MG63 (cell line): ENCODE measurements at places on chromosomes 3 and 15. TPM values are rescaled to one million over a fixed set of nuclear protein-coding genes. Genes with fewer than 3 reads are reported as not detected.

Gene SPESP1
- total RNA-seq = not detected in 2 replicates

Gene FAM3D
- total RNA-seq = not detected in 2 replicates

GRCh38 chr15:81433462-81433861, 59.4 kb upstream of the TMC3 start:
- DNase-seq = no peak

GRCh38 chr3:148146947-148147826, 550.5 kb upstream of the AGTR1 start:
- DNase-seq = peak; percentile 45

DNA sequence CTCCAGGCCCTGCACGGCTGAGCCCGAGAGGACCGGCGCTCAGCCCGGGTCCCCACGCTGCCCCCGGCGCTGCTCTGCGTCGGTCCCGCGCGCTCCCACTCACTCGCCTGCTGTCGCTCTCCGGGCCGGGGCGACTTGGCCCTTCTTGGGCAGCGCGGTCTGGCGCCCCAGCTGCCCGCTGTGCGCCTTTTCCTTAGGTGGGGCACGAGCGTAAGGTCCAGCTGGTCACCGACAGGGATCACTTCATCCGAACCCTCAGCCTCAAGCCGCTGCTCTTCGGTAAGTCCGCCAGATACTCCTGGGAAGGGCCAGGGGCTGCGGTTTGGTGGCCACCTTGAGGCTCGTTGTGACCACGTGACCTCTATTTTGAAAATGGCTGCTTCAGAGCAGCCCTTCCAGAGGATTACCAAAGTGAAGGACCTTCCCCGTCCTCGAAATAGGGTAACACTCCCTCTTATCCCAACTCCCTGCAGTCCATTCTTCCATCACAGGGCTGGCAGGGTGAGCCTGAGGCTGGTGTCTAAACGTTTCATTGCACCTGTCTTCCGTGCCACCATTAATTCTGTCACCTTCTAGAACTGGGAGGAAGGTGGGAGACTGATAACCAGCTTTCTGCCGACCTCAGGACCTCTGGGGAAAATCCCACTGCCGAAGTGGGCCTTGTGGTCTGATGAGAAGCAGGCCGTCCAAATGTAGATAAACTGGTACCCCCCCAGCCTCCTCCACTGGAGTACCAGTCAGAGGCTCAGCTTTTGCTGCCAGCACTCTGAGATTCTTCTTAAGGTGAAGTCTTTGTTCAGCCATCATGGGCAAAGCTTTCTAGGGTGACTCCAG, 812 bp downstream of the P4HTM start:
- DNase-seq = no peak
